ENCODE measurements at places on chromosomes 3 and 15. TPM values are rescaled to one million over a fixed set of nuclear protein-coding genes. Genes with fewer than 3 reads are reported as not detected.

DNA sequence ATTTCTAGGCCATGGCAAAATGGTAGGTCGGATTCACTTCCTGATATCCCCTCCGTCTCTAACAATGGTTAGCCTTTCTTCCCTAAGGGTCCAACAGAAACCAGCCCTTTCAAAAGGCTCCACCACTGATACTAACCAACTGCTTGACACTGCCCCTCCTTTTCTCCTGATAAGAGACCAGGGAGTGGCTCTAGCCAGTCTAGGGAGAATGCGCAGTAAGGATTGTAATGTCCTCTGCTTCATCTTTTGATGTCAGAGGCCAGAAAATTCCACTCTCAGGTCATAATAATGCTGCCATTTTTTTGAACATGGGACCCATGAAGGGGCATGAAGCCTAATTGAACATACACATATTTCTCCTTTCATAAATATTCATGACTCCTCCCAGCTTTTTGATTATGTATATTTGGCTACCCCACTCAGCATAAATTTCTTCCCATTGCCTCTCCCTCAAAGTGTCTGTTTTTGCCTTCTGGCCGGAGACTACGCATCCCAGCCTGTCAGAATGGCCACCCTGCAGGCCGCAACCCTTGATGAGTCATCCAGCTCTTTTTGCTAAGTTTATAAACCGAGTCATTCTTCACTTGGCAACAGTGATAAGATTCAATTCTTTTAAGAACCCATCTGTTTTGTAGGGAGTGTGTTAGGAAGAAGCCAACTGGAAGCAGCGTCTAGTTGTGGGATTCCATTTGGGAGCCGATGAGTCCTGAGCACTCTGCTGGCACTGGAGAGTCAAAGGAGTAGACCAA is 189.0 kb upstream of the MCTP2 start:
- DNase-seq: no peak

DNA sequence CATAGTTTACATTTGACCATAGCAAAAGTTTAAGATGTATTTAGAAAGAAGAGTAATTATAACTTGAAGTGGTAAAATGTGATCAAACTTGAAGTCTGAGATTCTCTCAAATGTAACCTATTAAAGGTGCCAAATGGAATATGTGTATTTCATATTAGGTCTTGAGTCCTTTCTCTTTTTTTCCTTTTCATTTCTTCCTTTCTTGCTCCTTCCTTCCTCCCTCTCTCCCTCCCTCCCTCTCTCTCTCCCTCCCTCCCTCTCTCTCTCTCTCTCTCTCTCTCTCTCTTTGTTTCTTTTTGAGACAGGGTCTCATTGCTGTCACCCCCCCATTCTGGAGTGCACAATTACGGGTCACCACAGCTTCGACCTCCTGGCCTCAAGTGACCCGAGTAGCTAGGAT is 47.7 kb downstream of the MAP2K5 start:
- DNase-seq: no peak

- no peak for DNase-seq
These were observed 103.9 kb upstream of the ALDH1A3 start for GRCh38 chr15:100775581-100776185.

GRCh38 chr3:195097331-195098255 is 173.4 kb downstream of the XXYLT1 start:
- DNase-seq: peak; percentile 24

TUSC7 gene
- total RNA-seq: not detected
